ENCODE measurements at places on chromosomes 6 and 20. TPM values are rescaled to one million over a fixed set of nuclear protein-coding genes. Genes with fewer than 3 reads are reported as not detected.

The DNAH8 gene
- not detected for polyA plus RNA-seq

The SUPT3H gene
- polyA plus RNA-seq: 4.5 TPM

DNA sequence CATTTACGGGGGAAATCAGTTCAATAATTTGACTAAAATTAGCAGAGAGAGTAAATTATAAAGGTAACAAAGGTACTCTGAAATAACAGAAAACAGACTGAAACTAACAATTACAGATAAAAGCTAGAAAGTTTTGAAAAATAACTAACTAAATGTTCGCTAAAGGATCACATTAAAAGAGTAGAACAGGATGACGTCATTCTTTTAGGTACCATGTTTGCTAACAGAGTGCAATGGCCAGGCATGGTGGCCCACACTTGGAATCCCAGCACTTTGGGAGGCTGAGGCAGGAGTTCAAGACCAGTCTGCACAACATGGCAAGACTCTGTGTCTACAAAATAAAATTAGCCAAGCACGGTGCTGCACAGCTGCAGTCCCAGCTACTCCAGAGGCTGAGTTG lies 212.3 kb upstream of the CDYL start:
- H3K4me3 ChIP-seq: no peak overlapping the region
- H3K27me3 ChIP-seq: 0 out of 2 replicates have a peak, but pooled peaks cover 3% of the 10 kb centered on the region
- no peak for DNase-seq
- no peak overlapping the region for H3K27ac ChIP-seq
- peaks cover 4% of the 10 kb centered on the region for H3K4me1 ChIP-seq

- peak; percentile 54 for DNase-seq
- no peak overlapping the region for H3K27ac ChIP-seq
- H3K4me1 ChIP-seq: peaks cover 2% of the 10 kb centered on the region
These were observed 390.4 kb downstream of the SYNE1 start for GRCh38 chr6:152246554-152247337.

- no peaks in the 10 kb centered on the region for H3K27me3 ChIP-seq
- peaks cover 11% of the 10 kb centered on the region for H3K4me1 ChIP-seq
- no peaks in the 10 kb centered on the region for H3K36me3 ChIP-seq
- DNase-seq: no peak
These were observed 24.8 kb downstream of the RREB1 start for GRCh38 chr6:7132398-7133035.

All from IMR-90 (cell line).